ENCODE measurements at places on chromosomes 6 and 20.

GRCh38 chr20:38126932-38127621 is 38.0 kb downstream of the TGM2 start:
- DNase-seq, result peak; percentile 46

- DNase-seq, result no peak
Measured at GRCh38 chr6:142761756-142762155, 183.2 kb downstream of the HIVEP2 start.

- DNase-seq, result no peak
Measured at GRCh38 chr6:22313796-22314195, 17.0 kb upstream of the PRL start.

DNA sequence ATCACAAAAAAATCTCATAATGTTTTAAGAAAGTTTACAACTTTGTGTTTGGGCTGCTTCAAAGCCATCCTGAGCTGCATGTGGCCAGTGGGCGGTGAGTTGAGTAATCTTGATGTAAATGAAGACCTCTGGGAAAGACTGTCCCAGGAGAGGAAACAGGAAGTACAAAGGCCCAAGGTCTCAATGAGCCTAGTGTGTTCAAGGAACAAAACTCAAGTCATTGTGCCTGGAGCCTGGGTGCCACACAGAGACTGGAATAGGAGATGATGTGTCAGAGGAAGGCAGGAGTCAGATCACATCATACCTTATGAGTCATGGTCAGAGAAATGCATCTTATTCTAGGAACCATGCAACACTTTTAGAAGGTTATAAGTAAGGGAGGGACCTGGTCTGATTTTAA is 51.5 kb downstream of the COL19A1 start:
- no peak for DNase-seq

GRCh38 chr6:157879873-157880254 is 56.8 kb downstream of the SNX9 start:
- DNase-seq, result no peak

- DNase-seq, result no peak
Measured at GRCh38 chr20:23230766-23231385, 119.7 kb upstream of the NXT1 start.
